C1 segment of cervical spinal cord (tissue), 14 donors: ENCODE measurements at places on chromosomes 16 and 17.

- DNase-seq: no peak
Observed at GRCh38 chr17:1216217-1217088, 36.7 kb upstream of the ABR start.

DNA sequence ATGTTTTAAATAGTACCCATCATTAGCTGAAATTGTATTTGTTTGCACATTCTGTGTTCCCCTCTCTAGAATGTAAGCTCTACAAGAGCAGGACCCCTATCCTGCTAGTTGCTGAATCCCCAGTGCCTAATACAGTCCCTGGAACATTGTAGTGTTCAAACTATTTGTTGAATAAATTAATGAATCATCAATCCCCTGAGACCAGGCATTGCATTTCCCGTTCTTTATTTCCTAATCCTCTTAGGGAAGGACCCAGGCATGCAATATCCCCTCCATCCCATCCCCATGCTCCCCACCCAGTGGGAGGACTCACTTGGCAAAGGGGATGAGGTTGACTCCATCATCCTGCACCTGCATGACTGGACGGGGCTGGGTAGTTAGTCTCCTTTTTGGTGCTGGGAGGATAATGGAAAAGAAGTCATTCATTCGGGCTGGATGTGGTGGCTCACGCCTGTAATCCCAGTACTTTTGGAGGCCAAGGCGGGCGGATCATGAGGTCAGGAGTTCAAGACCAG is 3.2 kb downstream of the INCA1 start:
- DNase-seq: no peak

DNA sequence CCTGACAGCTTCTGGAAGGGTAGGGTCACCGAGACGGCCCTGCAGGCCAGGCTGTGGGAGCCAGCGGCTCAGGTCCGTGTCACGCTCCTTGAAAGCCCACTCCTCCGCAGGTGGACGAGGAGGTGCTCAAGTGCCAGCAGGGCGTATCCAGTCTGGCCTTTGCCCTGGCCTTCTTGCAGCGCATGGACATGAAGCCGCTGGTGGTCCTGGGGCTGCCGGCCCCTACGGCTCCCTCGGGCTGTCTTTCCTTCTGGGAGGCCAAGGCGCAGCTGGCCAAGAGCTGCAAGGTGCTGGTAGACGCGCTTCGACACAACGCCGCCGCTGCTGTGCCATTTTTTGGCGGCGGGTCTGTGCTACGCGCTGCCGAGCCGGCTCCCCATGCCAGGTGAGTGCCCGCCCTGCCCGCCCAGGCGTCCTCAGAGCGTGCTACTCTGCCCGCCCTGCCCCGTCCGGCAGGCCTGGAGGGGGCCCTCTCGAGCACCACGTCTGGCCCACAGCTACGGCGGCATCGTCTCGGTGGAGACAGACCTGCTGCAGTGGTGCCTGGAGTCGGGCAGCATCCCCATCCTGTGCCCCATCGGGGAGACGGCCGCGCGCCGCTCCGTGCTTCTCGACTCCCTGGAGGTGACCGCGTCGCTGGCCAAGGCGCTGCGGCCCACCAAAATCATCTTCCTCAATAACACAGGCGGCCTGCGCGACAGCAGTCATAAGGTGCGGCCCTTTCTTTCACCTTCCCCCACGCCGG is 1.3 kb downstream of the NAGS start:
- DNase-seq: no peak

- DNase-seq: no peak
Observed at GRCh38 chr16:89022051-89022836, 45.2 kb upstream of the CBFA2T3 start.

DNA sequence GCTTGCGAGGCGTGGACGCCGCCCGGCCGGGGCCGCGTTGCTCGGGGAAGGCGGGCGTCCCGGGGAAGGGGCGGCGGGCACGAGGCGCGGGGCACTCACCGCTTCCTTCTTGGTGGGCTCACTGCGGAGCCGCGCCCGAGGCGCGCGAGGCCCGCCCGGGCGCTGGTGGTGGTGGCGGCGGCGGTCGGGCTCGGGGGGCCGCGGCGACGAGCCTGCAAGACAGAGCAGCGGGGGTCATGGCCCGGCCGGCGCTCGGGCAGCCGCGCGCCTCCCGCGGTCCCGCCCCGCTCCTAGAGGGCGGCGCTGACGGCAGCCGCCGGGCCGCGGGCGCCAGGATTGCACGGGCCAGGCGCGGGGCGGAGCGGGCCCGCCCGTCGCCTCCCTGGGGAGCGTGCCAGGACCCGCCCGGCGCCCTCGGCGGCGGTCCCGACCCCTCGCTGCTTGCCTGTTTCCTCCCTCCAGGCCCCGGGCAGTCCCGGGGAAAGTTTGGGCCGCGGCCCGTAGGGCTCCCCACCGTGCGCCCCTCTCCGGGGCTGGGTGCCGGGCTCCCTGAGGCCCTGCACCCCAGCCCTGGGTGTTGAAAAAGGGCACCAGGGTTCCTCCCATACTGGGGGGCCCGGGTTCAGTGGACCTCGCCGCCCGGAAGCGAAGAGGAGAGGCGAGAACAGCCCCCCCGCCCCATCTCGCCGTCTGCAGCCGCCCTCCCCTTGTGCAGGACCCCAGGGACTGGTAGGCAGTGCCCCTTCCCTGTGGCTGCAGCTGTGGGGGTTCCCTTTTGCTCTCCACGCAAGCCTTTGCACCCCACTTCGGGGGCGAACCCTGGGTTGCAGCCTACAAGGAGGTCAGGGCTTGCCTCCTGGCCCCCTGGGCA is at the start of gene C16orf74:
Gene C16orf74, minus strand, starts transcription at position 270 of the 871 bp plus-strand sequence. CDS start 15,879 bp downstream, outside the sequence.
- DNase-seq: no peak

DNA sequence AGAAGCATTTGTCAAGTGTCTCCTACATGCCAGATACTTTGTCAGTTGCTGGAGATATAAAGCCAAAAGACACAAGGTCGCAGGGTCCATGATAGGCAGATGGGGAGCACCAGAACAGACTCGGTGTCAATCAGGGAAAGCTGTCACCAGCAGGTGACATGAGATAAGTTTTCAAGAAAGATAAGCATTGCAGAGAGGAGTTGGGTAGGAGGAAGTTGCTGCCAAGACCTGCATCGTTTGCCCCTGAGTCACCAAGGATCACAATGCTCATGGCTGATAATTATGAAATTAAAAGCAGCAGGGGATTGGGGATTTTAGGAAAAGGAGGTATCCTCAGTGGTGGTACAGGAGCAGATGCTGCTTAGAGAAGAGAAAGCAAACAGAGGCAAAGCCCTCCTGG is 551.1 kb upstream of the CDH11 start:
- no peak for DNase-seq

DNA sequence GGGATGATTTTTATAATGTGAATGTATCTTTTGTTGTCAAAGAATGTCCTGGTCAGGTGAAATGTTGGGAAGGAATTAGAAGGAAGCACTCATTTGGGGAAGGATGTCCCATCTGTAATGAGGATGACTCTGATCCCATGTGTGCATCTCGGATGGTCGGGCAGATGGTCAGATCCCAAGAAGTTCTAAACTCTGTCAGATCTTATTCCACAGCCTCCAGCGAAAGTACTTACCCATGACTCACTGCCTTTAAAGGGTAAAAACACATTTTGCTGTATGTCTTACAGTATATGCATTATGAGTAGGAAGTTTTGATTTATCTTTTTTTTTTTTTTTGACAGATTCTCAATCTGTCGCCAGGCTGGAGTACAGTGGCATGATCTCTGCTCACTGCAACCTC is 548 bp upstream of the KRTAP4-11 start:
- DNase-seq: no peak

GRCh38 chr17:77867308-77867781 is 91.2 kb upstream of the TNRC6C start:
- no peak for DNase-seq

GRCh38 chr16:46862555-46863447 is 21.4 kb upstream of the GPT2 start:
- DNase-seq: no peak

DNA sequence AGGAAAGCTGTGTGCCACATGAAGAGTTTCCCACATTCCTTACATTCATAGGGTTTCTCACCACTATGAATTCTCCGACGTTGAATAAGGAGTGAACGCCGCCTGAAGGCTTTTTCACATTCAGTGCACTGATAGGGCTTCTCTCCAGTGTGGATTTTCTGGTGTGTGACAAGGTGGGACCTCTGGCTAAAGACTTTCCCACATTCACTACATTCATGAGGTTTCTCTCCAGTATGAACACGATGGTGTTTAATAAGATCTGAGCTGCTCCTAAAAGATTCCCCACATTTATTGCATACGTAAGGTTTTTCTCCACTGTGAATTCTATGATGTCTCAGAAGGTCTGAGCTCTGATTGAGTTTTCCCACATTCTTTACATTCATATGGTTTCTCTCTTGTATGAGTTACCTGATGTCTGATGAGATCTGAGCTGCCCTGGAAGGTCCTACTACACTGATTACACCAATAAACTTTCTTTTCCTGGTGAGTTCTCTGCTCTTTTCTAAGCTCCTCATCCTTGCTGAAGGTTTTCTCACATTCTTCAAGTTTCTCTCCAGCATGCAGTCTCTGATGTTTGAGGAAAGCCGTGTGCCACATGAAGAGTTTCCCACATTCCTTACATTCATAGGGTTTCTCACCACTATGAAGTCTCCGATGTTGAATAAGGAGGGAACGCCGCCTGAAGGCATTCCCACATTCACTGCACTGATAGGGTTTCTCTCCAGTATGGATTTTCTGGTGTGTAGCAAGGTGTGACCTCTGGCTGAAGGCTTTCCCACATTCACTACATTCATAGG is 10.0 kb downstream of the ZNF594 start:
- no peak for DNase-seq

DNA sequence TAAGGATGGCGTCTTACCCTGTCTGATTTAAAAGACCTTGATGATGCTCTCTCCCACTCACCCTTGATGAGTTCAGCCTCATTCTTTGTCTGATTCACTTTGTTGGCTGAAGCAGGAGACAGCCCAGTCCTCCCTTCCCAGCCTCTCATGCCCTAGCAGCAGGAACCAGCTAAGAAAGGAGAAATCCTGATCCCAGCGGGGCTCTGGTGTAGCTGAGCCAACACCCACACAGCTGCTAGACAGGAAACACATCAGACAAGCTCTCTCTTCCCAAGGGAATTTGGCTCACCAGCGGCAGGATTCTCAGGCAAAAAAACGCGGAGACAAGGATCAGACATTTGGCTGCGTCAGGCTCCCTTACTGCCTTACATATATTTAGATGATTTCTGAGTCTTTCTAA is 211.5 kb downstream of the CDH11 start:
- no peak for DNase-seq

GRCh38 chr16:10878644-10879501 is 1.9 kb downstream of the CIITA start:
- no peak for DNase-seq
